GM12878 (cell line): ENCODE measurements at places on chromosomes 6 and 20. TPM values are rescaled to one million over a fixed set of nuclear protein-coding genes. Genes with fewer than 3 reads are reported as not detected.

DNA sequence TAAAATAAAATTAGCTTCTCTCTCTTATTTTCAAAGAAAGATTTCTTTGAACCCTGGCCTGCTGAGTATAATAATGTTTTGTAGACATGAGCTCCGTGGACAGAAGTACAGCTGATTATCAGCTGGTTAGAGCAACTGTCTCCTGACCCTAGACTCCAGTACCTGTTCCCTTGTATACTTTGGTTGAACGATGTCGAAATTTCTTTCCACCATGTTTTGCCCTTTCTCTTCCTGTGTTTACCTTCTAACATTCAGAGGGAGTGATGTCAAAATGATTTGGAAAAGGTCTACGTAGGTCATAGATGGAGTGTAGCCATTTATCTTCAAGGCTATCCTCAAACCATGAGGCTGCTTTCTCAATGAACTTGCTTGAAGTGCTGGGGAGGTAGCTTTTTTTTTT, 16.8 kb upstream of the ADTRP start:
- H3K4me1 ChIP-seq, result no peaks in the 10 kb centered on the region
- no peak overlapping the region for H3K4me3 ChIP-seq
- DNase-seq, result no peak
- no peak overlapping the region for H3K27ac ChIP-seq
- H3K27me3 ChIP-seq, result no peaks in the 10 kb centered on the region

DNA sequence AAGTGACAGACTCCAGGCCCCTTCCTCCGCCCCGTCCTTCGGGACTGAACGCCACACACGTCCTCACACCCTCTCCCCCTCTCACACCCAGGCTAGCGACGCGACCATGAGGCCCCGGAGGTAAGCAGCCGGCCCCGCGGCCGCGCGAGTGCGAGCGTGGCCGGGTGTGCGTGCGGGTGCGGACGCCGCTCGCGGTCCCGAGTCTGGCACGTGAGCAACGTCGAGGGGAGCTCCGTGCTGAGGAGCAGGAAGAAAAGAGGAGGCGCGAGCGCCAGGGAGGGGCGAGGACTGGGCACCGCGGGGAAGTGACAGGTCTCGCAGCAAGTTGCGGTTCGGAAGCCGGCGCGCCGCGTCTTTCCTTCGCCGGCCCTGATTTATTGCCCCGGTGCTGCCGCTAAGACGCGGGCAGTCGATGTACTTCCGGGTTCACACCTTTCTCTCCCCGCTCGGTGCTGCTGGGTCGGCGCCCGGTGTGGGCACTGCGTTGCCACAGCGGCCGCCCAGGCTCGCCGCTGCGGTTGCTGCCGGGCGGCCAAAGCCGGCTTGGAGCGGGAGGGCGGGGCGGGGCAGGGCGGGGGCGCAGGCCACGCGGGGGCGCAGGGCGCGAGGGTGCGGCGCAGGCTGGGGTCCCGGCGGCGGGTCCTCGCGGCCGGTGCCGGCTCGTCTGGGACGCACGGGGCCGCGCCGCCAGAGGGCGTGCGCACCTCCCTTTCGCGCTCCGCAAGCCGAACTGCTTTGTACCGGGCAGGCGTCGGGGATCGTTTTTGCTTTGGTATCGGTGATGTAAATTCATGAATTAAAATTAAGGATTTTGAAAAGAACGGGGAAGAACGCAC, 15.8 kb upstream of the LIN28B start:
- H3K4me1 ChIP-seq, result no peaks in the 10 kb centered on the region
- no peaks in the 10 kb centered on the region for H3K36me3 ChIP-seq
- H3K27ac ChIP-seq, result no peak overlapping the region
- DNase-seq, result no peak
- peaks cover 7% of the 10 kb centered on the region; the same call in 1 of the 2 replicates for H3K27me3 ChIP-seq

MACROD2 gene
- polyA plus RNA-seq, result 1.9 and 2.2 TPM in 2 replicates

GRCh38 chr20:23303325-23304102, 47.1 kb upstream of the NXT1 start:
- no peak for DNase-seq
- no peaks in the 10 kb centered on the region for H3K36me3 ChIP-seq
- no peak overlapping the region for H3K4me3 ChIP-seq
- H3K27me3 ChIP-seq, result no peaks in the 10 kb centered on the region

GRCh38 chr20:33373735-33374605, 27.3 kb downstream of the CDK5RAP1 start:
- H3K27ac ChIP-seq, result no peak overlapping the region
- peaks cover 5% of the 10 kb centered on the region for H3K36me3 ChIP-seq
- DNase-seq, result no peak
- H3K4me1 ChIP-seq, result no peaks in the 10 kb centered on the region; the same call in 1 of the 2 replicates
- no peak overlapping the region for H3K4me3 ChIP-seq
- no peaks in the 10 kb centered on the region for H3K27me3 ChIP-seq

B4GALT5 gene
- polyA plus RNA-seq, result 1.4 and 2.0 TPM in 2 replicates

- no peaks in the 10 kb centered on the region for H3K36me3 ChIP-seq
- H3K4me1 ChIP-seq, result no peaks in the 10 kb centered on the region
- no peak overlapping the region for H3K4me3 ChIP-seq
Observed at GRCh38 chr6:121510568-121511177, 75.2 kb downstream of the GJA1 start.
